ENCODE measurements at places on chromosomes 4 and X. TPM values are rescaled to one million over a fixed set of nuclear protein-coding genes. Genes with fewer than 3 reads are reported as not detected.

GAGE2A gene
- total RNA-seq: not detected

HTR2C gene
- total RNA-seq: not detected

GLRA2 gene
- not detected for total RNA-seq

AADAT gene
- 6.8 TPM for total RNA-seq

GRCh38 chrX:155886409-155886808 is 5.3 kb downstream of the VAMP7 start:
- H3K36me3 ChIP-seq: 0 out of 3 replicates have a peak, but pooled peaks cover 6% of the 10 kb centered on the region
- no peak overlapping the region for H3K27ac ChIP-seq
- H3K27me3 ChIP-seq: no peaks in the 10 kb centered on the region
- no peak overlapping the region for H3K4me3 ChIP-seq
- H3K4me1 ChIP-seq: no peaks in the 10 kb centered on the region

- no peaks in the 10 kb centered on the region for H3K27me3 ChIP-seq
- H3K4me3 ChIP-seq: no peak overlapping the region
- no peak overlapping the region for H3K27ac ChIP-seq
- DNase-seq: no peak
Observed at GRCh38 chr4:77352192-77352591, 195.2 kb downstream of the CCNG2 start.

GRCh38 chr4:28225050-28225449 is 1364.4 kb downstream of the STIM2 start:
- DNase-seq: no peak
- H3K4me1 ChIP-seq: no peaks in the 10 kb centered on the region
- no peak overlapping the region for H3K4me3 ChIP-seq
- no peak overlapping the region for H3K27ac ChIP-seq
- no peaks in the 10 kb centered on the region for H3K36me3 ChIP-seq
- H3K27me3 ChIP-seq: no peaks in the 10 kb centered on the region

DNA sequence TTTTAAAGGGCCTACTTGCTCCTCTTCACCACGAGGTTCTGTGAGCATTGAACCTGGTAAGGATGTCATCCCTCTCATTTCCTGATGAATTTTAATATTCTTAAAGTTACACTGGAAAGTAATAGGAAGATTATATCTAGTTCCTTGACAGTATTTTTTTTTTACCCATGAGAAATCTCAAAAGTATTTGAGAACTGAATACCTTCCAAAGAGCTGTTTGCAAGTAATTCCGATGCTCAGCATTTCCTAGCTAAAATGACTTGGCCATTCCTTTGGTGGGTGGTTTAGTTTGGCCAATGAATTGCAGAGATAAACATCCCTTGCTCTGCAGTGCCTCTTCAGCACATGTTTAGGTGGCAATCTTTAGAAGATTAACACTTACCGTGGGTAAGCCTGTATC is 110.2 kb upstream of the WDR1 start:
- H3K4me3 ChIP-seq: no peak overlapping the region
- no peaks in the 10 kb centered on the region for H3K4me1 ChIP-seq
- no peaks in the 10 kb centered on the region for H3K27me3 ChIP-seq
- no peak overlapping the region for H3K27ac ChIP-seq
- DNase-seq: no peak
- no peaks in the 10 kb centered on the region for H3K36me3 ChIP-seq

- H3K36me3 ChIP-seq: no peaks in the 10 kb centered on the region
- no peaks in the 10 kb centered on the region for H3K27me3 ChIP-seq
- DNase-seq: no peak
- no peak overlapping the region for H3K4me3 ChIP-seq
Observed at GRCh38 chrX:56786889-56787733, 58.1 kb downstream of the NBDY start.

DNA sequence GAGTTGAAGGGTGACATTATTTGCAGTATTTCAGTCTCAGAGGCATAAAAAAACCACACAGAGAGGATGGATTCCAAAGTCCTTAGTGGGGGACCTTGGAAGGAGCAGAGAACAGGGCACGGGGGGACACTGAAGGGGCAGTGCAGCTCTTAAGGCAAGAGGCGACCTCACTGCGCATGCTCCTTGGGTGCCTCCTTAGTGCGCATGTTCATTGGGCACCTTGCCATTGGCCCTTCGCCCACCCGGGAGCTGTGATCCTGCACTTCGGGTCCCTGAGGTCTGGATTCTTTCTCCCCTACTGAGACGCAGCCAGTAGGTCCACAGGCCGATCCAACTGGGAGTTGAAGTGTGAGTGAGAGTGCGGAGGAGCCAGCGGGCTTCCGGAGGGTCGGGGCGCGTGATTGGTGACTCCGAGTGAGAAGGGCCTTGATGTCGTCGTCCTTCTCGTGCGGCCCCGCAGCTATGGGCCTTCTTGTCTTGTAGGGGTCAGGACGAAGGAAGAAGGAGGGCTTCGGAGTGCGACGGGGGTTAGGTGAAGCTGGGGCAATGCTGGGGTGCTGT is at the start of gene XAGE5:
Gene XAGE5 (plus strand): TSS at position 223 of the 561 bp plus-strand sequence. CDS start 1,280 bp downstream, outside the sequence.
- DNase-seq: no peak
- H3K36me3 ChIP-seq: no peaks in the 10 kb centered on the region
- H3K4me1 ChIP-seq: 0 out of 2 replicates have a peak, but pooled peaks cover 7% of the 10 kb centered on the region
- H3K4me3 ChIP-seq: no peak within 1 kb of the TSS
